T-helper 2 cell treated with Interferon-gamma antibody and Interleukin-4, amounts not matched to agents 100 ng/mL and 5 ng/mL, for 36 hours (primary cell): ENCODE measurements at places on chromosomes 16 and 17. TPM values are rescaled to one million over a fixed set of nuclear protein-coding genes. Genes with fewer than 3 reads are reported as not detected.

The C17orf107 gene
- 0.20 and 0.27 TPM in 2 replicates for total RNA-seq

The CCDC200 gene
- not detected in 2 replicates for total RNA-seq

The GPRC5B gene
- not detected in 2 replicates for total RNA-seq

The HP gene
- not detected in 2 replicates for total RNA-seq

The CALB2 gene
- total RNA-seq: not detected in 2 replicates

The ST6GALNAC2 gene
- not detected in 2 replicates for total RNA-seq

The CACNG4 gene
- total RNA-seq: not detected in 2 replicates

The ATP2A1 gene
- total RNA-seq: 1.6 and 2.2 TPM in 2 replicates

The RAB26 gene
- total RNA-seq: 0.59 TPM in 1 of 2 replicates, not detected in the other

The CHMP1A gene
- total RNA-seq: 98.8 and 101 TPM in 2 replicates

The SCGB1C2 gene
- total RNA-seq: not detected in 2 replicates
